ENCODE measurements at places on chromosomes 5 and 9.

DNA sequence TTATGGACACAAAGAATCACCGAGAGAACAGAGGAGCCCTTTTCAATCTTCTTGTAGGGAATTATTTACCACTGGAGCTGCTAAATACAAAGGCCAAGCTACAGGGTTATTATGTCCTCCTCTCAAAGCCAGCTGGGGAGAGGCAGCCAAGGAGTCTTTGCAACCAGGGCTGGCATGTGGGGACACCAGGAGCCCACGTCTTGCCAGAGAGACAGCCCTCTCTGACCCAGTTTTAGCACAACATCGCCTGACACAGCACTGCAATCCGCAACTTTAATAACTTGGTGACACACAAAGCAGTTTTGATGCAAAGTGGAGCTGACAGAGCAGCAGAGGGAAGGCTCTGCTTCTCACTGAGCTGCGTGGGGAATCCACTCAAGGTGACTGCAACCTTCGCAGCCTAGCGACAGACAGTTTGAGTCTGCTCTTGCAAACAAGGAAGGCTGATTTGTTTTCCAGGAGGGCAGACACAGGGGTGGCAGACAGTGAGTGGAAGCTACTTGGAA is 33.6 kb downstream of the TLR4 start:
- peaks cover 15% of the 10 kb centered on the region for H3K4me1 ChIP-seq
- DNase-seq = no peak
- no peak overlapping the region for H3K4me3 ChIP-seq
- peak overlapping the region; percentile 17 for H3K27ac ChIP-seq

- DNase-seq = no peak
- H3K36me3 ChIP-seq = no peaks in the 10 kb centered on the region
- no peak overlapping the region for H3K4me3 ChIP-seq
Observed at GRCh38 chr9:117043159-117043558, 356.1 kb downstream of the TRIM32 start.

DNA sequence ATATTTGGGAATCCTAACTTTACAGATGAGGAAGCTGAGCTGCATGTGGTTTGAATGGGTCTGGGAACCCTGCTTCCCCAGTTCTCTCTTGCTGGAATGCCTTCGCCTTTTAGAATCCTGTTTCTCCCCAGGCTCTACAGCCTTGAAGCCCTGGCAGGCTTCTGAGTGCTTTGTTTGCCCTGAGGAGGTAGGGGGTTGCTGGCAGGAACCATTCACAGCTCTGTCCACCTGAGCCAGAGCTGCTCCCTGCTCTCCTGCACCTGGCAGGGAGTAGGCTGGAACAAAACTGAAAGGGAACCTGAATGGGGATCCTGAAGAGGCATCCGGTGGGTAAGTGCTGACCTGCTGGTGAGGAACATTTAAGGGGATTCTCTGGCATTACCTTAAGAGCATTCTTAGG is 33.0 kb downstream of the KIF4B start:
- no peaks in the 10 kb centered on the region for H3K27me3 ChIP-seq
- no peak for DNase-seq

- DNase-seq = no peak
- H3K27ac ChIP-seq = no peak overlapping the region
Observed at GRCh38 chr5:173016598-173017046, 33.1 kb downstream of the ATP6V0E1 start.

- H3K36me3 ChIP-seq = peaks cover 15% of the 10 kb centered on the region
- H3K27me3 ChIP-seq = no peaks in the 10 kb centered on the region
- H3K4me3 ChIP-seq = no peak overlapping the region
- H3K27ac ChIP-seq = peak overlapping the region; percentile 31
- no peak for DNase-seq
Observed at GRCh38 chr9:137021979-137022661, 5.9 kb downstream of the ABCA2 start.

DNA sequence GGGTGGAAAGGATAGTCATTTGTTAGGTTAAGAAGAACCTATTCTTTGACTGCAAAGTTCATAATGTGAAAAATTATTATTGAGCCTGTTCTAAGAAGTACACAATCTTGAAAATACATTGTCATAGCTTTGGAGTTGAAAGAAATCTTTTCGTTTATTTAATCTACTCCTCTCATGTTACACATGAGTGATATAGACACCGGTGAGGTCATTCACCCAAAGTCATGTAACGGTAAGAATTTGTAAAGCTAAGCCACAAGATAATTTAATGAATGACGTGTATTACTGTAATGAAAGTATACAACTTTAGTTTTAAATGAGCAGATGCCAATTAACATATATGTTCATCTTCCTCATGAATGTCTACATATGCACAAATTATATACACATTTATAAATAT is 284.1 kb upstream of the PDE4D start:
- no peak overlapping the region for H3K4me3 ChIP-seq
- no peaks in the 10 kb centered on the region for H3K4me1 ChIP-seq
- no peaks in the 10 kb centered on the region for H3K36me3 ChIP-seq
- no peak for DNase-seq

- no peak for DNase-seq
- H3K4me1 ChIP-seq = no peaks in the 10 kb centered on the region
- no peaks in the 10 kb centered on the region for H3K27me3 ChIP-seq
- H3K27ac ChIP-seq = no peak overlapping the region
- no peak overlapping the region for H3K4me3 ChIP-seq
Observed at GRCh38 chr5:96624596-96624995, 37.6 kb upstream of the CAST start.

DNA sequence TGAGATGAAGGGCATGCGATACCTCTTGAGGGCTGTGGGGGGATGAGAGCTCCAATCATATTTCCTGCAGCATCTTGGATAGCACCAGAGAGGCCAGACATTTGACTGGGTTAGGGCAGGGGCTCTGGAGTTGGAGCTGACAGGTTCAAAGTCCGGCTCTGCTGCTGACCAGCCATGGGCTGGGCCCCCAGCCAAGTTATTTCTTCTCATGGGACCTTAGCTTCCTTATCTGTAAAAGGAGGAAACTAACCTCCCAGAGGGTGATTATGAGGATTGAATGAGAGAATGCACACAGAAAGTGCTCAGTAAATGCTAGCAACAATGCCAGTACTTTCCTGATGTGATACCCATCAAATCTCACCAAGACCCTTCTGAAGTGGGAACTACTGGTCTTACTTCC is 65.2 kb upstream of the SLC25A51 start:
- no peak overlapping the region for H3K27ac ChIP-seq
- no peaks in the 10 kb centered on the region for H3K36me3 ChIP-seq
- H3K4me3 ChIP-seq = no peak overlapping the region
- no peaks in the 10 kb centered on the region for H3K27me3 ChIP-seq
- H3K4me1 ChIP-seq = no peaks in the 10 kb centered on the region
- no peak for DNase-seq

GRCh38 chr9:109092051-109092580 is 27.6 kb downstream of the TMEM245 start:
- no peak overlapping the region for H3K4me3 ChIP-seq
- DNase-seq = no peak
- no peaks in the 10 kb centered on the region for H3K27me3 ChIP-seq
- H3K4me1 ChIP-seq = no peaks in the 10 kb centered on the region

DNA sequence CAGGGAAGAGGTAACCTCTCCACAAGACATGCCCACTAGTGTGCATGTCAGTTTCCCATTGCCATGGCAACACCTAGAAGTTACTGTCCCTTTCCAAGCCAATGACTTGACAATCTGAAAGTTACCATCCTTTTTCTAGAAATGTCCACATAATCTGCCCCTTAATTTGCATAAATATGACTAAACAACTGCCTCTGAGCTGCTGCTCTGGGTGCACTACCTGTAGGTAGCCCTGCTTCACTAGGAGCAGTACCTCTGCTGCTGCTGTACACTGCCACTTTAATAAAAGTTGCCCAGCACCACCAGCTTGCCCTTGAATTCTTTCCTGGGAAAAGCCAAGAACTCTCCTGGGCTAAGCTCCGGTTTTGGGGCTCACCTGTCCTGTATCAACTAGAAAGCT is 392.4 kb downstream of the NTRK2 start:
- H3K27me3 ChIP-seq = no peaks in the 10 kb centered on the region
- no peaks in the 10 kb centered on the region for H3K36me3 ChIP-seq
- peaks cover 4% of the 10 kb centered on the region for H3K4me1 ChIP-seq

GRCh38 chr9:114813717-114814418 is 8.0 kb upstream of the TNFSF15 start:
- H3K27ac ChIP-seq = no peak overlapping the region
- peaks cover 6% of the 10 kb centered on the region for H3K4me1 ChIP-seq
- no peaks in the 10 kb centered on the region for H3K36me3 ChIP-seq
- H3K27me3 ChIP-seq = no peaks in the 10 kb centered on the region

DNA sequence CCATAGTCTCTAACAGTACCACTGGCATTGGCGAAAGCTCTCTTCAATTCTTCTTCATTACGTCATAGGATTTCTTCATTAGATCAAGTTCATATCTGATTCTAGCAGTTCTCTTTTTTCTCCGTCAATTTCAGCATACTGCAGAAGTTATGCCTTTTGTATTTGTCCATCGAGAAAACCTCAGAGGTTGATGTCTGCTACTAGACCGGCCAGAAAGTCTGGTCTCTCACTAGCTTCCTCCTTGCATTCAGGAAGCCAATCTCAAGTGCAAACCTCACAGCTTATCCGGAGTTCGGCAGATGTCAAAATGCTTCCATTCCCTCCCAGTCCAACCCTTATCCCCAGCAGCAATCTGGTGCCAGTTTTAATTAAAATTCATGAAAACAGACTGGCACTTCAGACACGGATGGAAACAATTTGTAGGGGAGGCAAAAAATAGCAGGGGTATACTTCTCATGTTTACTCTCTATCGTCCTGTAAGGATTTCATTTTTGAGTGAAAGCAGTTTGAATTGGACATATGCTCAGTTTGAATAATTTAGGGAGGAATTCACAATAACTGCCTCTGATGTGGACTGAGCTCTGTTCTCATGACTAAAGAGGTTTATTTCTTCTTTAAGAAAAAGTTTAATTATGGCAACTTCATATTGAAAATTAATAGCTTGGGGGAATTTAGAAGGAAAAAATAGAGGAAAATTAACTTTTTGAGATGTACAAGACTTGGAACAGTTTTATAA is 56.4 kb upstream of the TMC1 start:
- no peak for DNase-seq
- H3K36me3 ChIP-seq = no peaks in the 10 kb centered on the region
- no peak overlapping the region for H3K4me3 ChIP-seq
- H3K27ac ChIP-seq = no peak overlapping the region
- H3K4me1 ChIP-seq = no peaks in the 10 kb centered on the region

DNA sequence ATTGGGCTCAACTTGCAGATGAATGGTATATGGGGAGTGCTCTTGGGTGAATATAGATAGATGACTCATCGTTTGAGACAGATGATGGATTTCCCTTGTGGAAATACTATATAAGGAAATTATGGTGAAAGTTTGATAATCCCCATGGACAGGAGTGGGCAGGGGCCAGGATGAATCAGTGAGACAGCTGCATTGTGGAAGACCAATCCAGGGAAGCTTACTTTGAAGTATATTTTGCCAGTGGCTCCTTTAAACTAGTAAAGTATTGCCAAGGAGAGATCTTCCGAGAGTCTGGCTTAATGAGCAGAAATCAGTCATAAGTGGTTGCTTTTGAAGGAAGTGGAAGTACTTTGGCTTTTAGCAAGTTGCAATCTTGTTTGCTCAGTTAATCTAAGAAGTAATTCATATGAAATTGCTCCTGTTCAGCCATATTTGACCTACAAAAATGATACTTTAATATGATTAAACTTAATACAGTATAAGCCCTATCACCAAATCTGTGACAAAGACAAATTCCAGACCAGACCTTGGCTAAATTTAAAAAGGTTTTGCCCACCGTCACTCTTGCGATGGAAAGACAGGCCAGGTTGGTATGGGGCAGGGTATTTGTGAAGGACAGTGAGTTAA is 9.3 kb upstream of the TNC start:
- no peak for DNase-seq
- H3K4me1 ChIP-seq = no peaks in the 10 kb centered on the region
- no peaks in the 10 kb centered on the region for H3K27me3 ChIP-seq
- H3K36me3 ChIP-seq = no peaks in the 10 kb centered on the region

GRCh38 chr5:6576861-6577501 is 55.9 kb downstream of the NSUN2 start:
- no peak overlapping the region for H3K4me3 ChIP-seq
- H3K36me3 ChIP-seq = no peaks in the 10 kb centered on the region
- no peaks in the 10 kb centered on the region for H3K4me1 ChIP-seq
- no peaks in the 10 kb centered on the region for H3K27me3 ChIP-seq
- DNase-seq = no peak

DNA sequence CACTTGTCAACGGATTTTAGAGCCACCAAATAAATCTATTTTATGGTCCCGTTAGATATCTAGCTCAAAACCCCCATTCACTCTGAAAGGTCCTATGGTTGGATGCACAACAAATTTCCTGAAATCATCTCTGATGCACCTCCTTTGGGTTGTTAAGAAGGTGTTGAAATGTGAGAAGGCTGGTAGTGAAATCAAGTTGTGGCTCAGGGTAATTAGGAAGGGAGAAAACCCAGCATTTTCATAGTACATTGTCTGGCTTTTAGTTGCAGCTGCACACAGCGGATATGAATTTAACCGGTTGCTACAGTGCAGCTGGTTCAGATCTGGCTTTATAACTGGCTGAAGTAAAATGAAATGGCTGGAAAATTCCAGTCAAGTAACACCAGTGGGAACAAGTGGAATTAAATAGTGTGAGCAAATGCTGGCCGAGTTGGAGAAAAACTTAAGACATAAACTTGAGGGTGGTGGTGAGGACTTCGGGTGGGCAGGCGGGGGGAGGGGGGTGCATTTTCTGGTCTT is 17.6 kb downstream of the RGMB start:
- no peak overlapping the region for H3K27ac ChIP-seq
- H3K27me3 ChIP-seq = no peaks in the 10 kb centered on the region
- no peak overlapping the region for H3K4me3 ChIP-seq
- peaks cover 95% of the 10 kb centered on the region for H3K36me3 ChIP-seq
- DNase-seq = no peak

DNA sequence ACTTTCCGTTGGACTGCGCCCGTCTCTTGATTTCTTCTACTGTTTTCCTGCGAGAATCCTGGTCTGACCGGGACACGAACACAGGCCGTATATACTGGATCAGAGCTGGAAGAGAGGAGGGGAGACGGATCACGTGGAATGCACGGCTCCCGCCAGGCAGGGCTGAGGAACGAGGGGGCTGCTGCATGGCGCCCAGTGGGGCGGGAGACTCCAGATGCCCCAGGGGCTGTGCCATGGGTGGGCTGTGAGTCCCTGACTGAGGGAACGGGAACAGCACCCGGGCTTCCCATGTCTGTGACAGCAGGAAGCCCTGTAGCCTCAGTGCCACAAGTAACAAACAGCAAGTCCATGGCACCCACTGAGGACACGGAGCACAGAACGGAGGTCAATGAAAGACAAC is 34.0 kb downstream of the LPCAT1 start:
- H3K4me3 ChIP-seq = no peak overlapping the region
- no peaks in the 10 kb centered on the region for H3K27me3 ChIP-seq
- H3K4me1 ChIP-seq = no peaks in the 10 kb centered on the region
- H3K27ac ChIP-seq = no peak overlapping the region

DNA sequence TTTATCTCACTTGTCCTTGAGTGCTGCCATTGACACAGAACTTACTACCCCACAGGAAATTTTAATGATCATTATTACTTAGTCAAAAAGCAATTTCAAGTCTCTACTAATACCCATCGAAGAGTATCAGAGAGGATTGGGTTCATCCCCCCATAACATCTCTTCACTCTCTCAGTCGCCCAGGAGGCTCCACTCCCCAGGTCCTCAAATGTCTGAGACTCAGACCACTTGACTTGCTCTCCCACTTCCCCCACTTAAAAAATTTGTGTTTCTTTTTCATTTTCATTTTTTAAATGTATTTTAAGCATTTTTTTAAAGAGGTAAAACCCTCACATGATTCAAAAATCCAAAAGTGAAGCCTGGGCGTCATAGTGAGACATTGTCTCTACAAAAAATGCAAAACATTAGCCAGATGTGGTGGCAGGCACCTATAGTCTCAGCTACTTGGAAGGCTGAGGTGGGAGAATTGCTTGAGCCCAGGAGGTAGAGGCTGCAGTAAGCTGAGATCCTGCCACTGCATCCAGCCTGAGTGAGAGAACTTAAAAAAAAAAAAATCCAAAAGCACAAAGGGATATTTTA is 56.8 kb upstream of the TRAF1 start:
- H3K36me3 ChIP-seq = no peaks in the 10 kb centered on the region
- no peak for DNase-seq
- no peaks in the 10 kb centered on the region for H3K4me1 ChIP-seq
